ENCODE measurements at places on chromosomes 6 and 20.

- no peak for DNase-seq
These were observed 547.3 kb upstream of the SLC35B3 start for GRCh38 chr6:8982668-8983067.

GRCh38 chr6:37174515-37175331 is 4.8 kb downstream of the PIM1 start:
- DNase-seq: no peak

GRCh38 chr20:58883241-58883691 is 30.8 kb downstream of the GNAS start:
- no peak for DNase-seq

- DNase-seq: no peak
These were observed 153.8 kb downstream of the INSM1 start for GRCh38 chr20:20521736-20522135.

- DNase-seq: no peak
These were observed 289.9 kb upstream of the TSHZ2 start for GRCh38 chr20:52682237-52682636.

- DNase-seq: no peak
These were observed 248.3 kb downstream of the GMPR start for GRCh38 chr6:16486661-16487060.

DNA sequence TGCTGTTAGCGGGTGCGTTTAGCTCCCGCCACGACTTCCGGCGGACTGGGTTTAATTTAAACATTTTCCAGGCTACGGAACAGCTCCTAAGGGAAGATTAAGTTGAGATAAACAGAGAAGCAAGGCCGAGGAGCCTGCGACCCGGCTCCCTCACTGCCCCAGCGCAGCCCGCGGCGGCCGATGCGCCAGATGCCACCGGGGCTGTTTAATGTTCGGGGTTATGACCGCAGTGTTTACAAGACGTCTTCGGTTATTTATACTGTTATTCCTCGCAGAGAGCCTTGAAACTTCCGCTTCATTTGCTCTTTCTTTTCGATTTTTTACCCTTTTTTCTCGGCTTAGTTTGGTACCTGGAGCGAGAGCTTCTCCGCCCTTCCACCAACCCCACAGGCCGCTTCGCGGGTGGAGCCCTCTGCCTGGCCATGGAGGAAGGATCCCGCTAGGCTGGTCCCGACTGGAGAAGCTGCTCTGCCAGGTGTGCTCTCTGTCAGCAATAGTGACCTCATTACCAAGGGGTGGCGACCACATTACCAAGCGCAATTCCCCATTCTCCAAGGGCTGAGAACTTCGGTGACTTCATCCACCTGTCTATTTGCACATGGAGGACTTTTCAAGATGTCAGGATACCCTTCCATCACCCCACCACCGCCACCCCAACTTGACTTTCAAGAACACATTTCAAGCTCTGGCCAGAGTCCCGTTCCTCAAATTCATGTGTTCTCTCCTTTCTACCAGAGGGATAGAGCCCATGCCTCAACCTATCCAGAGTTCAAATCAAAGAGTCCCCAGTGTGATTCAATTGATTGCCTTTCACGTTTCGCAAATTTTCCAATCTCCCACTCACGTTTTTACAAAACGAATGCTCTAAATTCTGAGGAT is 4.1 kb downstream of the TCF21 start:
- no peak for DNase-seq

Measured in breast epithelium (tissue), 4 donors.